ENCODE measurements at places on chromosomes 2 and 18. TPM values are rescaled to one million over a fixed set of nuclear protein-coding genes. Genes with fewer than 3 reads are reported as not detected.

USP40 gene
- total RNA-seq, result 21.3 TPM

CDH19 gene
- 36.0 TPM for total RNA-seq

MAPRE3 gene
- 9.3 TPM for total RNA-seq

POTEI gene
- total RNA-seq, result not detected

SULT1C4 gene
- 3.1 TPM for total RNA-seq

CHRNG gene
- total RNA-seq, result not detected

GRCh38 chr2:25314514-25315315 is 27.0 kb downstream of the DNMT3A start:
- peaks cover 59% of the 10 kb centered on the region for H3K4me1 ChIP-seq
- peaks cover 28% of the 10 kb centered on the region for H3K36me3 ChIP-seq
- no peaks in the 10 kb centered on the region for H3K27me3 ChIP-seq
- DNase-seq, result no peak

GRCh38 chr2:156687715-156688114 is 251.5 kb downstream of the GPD2 start:
- no peaks in the 10 kb centered on the region for H3K36me3 ChIP-seq
- H3K4me3 ChIP-seq, result no peak overlapping the region
- no peaks in the 10 kb centered on the region for H3K27me3 ChIP-seq
- no peaks in the 10 kb centered on the region for H3K4me1 ChIP-seq

- peaks cover 52% of the 10 kb centered on the region for H3K36me3 ChIP-seq
- DNase-seq, result peak; percentile 57
- no peak overlapping the region for H3K27ac ChIP-seq
- no peak overlapping the region for H3K4me3 ChIP-seq
- no peaks in the 10 kb centered on the region for H3K4me1 ChIP-seq
These were observed 318.8 kb upstream of the EPAS1 start for GRCh38 chr2:45978302-45978859.

- H3K36me3 ChIP-seq, result peaks cover 5% of the 10 kb centered on the region
- no peaks in the 10 kb centered on the region for H3K27me3 ChIP-seq
- peak overlapping the region; percentile 94 for H3K27ac ChIP-seq
- H3K4me3 ChIP-seq, result peak overlapping the region; percentile 92
These were observed 573 bp downstream of the PAIP2B start for GRCh38 chr2:71226096-71226964.

GRCh38 chr2:238790833-238791230 is 57.1 kb upstream of the TWIST2 start:
- H3K4me1 ChIP-seq, result no peaks in the 10 kb centered on the region
- no peaks in the 10 kb centered on the region for H3K27me3 ChIP-seq
- H3K36me3 ChIP-seq, result no peaks in the 10 kb centered on the region
- H3K27ac ChIP-seq, result no peak overlapping the region
- no peak overlapping the region for H3K4me3 ChIP-seq

- no peaks in the 10 kb centered on the region for H3K36me3 ChIP-seq
- H3K27ac ChIP-seq, result no peak overlapping the region
- DNase-seq, result no peak
- H3K4me1 ChIP-seq, result no peaks in the 10 kb centered on the region
- no peak overlapping the region for H3K4me3 ChIP-seq
These were observed 194.1 kb downstream of the SP3 start for GRCh38 chr2:173770947-173771678.

DNA sequence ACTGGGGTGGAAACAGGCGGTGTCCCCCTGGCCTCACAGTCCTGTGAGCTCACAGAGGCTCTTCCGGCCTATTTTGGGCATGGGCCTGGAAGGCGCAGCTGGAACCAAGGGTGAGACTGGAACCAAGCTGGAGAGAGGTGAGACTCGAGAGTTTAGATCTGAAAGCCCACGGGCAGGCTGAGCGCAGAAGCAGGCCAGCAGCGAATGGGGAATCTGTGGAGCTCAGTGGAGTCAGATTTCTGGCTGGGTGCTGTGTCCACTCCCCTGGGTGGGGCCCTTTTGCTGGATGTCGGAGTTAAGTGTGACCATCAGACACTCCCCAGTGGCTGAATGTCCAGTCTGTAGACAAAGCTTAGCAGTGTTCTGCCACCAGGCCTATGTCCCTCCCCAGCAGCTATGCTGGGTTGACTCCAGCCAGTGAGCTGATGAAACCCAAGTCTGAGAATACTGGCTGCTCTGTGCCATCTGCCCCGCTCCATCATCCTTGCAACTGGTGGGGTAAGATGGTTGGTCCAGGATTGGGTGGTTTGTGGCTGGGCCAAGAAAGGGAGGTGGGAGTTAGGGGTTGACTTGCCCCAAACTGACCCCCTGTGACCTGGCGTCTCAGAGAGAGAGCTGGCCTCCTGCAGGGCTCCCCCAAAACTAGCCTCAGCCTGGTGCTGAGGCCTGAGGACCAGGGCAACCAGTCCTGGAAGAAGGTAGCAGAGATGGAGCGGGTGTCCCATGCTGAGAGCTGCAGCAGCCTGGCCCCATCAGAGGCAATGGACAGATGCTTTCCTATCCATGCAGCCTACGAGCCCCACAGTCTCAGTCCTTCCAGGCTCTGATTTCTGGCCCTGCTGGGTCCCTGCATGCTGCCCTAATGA is 34.4 kb downstream of the CYP26B1 start:
- no peaks in the 10 kb centered on the region for H3K4me1 ChIP-seq
- peaks cover 6% of the 10 kb centered on the region for H3K27me3 ChIP-seq
- H3K4me3 ChIP-seq, result no peak overlapping the region
- no peak for DNase-seq
- no peaks in the 10 kb centered on the region for H3K36me3 ChIP-seq
- H3K27ac ChIP-seq, result no peak overlapping the region

DNA sequence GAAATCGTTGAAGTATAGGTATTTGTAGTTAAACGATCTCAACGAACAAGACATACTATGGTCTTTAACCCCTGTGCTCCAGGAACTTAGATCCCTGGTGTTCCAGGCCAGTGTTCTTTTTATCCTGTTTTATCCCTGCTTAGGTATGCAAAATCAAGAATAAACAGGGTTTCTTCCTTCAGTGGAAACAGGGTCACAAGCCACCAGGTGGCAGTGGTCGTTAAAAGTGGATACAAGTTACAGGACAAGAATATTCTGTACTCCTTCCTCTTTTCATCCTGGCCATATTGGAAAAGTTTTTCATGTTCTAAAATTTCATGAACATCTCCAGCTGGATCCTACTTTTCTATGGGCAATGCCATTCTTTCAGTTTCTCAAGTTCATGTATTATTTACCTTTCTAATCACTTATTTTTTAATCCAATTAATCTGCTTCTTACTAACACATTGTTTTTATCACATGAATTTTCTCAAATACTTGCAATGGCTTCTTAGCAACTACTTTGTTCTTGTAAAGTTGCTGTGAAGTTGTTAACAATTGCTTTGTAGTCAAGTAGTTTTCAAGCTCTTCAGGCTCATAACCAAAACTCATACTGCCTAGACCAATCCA is 16.4 kb upstream of the HNMT start:
- no peaks in the 10 kb centered on the region for H3K27me3 ChIP-seq
- no peaks in the 10 kb centered on the region for H3K36me3 ChIP-seq
- no peak overlapping the region for H3K4me3 ChIP-seq
- no peak overlapping the region for H3K27ac ChIP-seq
- no peak for DNase-seq

DNA sequence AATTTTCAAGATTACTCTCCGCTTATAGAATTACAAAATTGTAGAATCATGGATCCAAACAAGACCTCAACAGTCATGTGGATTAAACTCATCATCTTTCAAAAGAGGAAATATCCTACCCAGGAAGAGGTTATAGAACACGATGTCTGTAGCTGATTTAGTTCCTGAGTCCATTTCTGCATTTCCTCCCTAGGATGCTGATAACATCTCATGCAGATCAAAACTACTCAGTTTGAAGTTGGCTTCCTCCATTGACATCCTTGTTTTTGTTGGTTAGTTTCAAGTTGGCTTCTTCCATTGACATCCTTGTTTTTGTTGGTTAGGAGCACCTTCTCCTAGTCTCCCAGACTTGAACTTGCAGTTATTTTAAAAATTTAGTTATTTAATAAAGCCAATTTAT is 147.5 kb downstream of the PARD3B start:
- H3K4me1 ChIP-seq, result peaks cover 37% of the 10 kb centered on the region
- no peak for DNase-seq
- no peaks in the 10 kb centered on the region for H3K27me3 ChIP-seq
- no peak overlapping the region for H3K4me3 ChIP-seq

DNA sequence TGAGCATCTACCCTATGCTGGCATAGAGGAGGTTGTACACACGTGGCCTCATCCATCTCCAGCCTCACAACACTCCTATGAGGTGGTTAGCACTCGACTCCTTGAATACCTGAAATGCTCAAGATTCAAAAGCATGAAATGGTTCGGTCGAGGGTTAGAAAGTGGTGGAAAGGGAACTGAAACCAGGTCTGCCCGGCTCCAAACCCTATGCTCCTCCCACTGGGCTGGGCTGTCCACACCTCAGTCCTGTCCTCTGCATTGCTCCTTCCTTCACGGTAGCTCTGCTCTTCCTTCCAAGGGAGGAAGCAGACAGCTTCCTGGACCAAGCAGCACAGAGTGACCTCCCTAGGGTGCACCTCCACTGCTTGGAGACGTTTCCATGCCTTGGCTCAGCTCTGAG is 565.2 kb upstream of the ID2 start:
- no peak overlapping the region for H3K27ac ChIP-seq
- no peaks in the 10 kb centered on the region for H3K27me3 ChIP-seq

- H3K4me3 ChIP-seq, result no peak overlapping the region
- H3K4me1 ChIP-seq, result no peaks in the 10 kb centered on the region
- H3K27ac ChIP-seq, result no peak overlapping the region
- no peaks in the 10 kb centered on the region for H3K27me3 ChIP-seq
- no peak for DNase-seq
These were observed 66.3 kb upstream of the TUBA3E start for GRCh38 chr2:130264501-130264900.

DNA sequence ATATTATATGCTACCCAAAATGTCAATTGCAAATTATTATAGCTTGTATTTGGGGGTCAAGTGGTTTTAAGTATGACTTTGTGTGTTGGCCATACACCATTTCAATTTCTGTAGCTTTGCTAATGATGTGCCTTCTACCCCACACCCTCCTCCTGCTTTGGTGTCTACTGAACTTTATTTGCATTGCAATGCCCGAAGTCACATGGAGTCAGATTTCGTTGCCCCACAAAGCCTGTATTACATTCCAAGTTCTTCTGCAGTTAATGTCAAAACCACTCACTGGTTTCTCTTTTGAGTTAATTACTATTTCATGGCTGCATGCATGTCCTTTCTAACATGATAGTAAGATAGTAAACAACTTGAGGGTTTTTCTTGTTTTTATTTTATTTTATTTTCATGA is 528.9 kb downstream of the RIT2 start:
- no peaks in the 10 kb centered on the region for H3K36me3 ChIP-seq
- H3K27me3 ChIP-seq, result no peaks in the 10 kb centered on the region
- H3K27ac ChIP-seq, result no peak overlapping the region

GRCh38 chr2:65264821-65265670 is 37.4 kb downstream of the ACTR2 start:
- H3K27ac ChIP-seq, result no peak overlapping the region
- peaks cover 9% of the 10 kb centered on the region for H3K4me1 ChIP-seq
- no peaks in the 10 kb centered on the region for H3K27me3 ChIP-seq
- no peak for DNase-seq
- H3K4me3 ChIP-seq, result no peak overlapping the region

All from esophagus muscularis mucosa (tissue), 4 donors.